ENCODE measurements at places on chromosomes 3 and 15.

DNA sequence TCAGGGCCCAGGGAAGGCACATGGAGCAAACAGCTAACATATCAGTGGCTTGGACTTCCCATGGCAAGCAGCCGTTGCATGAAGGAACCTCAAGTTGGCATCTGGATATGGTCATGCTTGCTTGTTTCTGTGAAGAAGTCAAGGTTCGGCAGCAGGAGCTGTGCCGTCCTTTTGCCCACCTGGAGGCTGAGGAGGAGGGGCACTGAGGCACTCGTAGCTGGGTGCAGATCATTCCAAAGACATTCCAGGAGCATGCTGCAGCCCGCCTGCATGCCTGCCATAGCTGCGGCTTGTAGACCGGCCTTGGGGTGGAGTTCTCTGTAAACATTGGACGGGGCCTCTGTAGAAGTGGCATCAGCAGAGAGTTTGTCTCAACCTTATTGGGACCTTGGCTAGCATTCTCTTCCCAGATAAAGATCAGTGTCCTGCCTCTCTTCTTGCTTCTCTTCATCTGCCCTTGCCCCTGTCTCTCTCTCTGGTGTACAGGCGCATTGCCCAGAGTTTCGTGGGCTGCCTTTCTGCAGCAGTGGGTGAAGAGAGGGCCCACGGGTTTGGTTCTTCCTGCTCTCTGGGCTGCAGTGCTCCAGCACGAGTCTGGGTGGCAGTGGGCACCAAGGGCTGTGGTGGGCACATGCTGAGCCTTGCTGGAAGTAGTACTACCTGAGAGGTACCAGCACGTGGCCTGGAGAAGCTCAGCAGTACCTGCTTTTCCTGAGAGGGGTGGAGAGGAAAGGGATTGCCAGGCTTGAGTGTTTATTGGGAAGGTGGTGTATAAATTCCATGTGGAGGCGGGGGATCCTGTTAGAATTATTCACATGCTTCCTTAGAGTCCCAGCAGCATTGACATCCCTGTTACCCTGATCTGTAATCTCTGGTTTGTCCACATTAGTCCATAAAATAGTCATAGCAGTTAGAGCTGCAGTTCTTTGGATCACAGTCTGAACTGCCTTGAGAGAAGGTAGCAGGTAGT, 49.4 kb downstream of the CHCHD6 start:
- peak; percentile 60 for DNase-seq

GRCh38 chr15:91660174-91660649, 193.3 kb upstream of the SLCO3A1 start:
- no peak for DNase-seq

DNA sequence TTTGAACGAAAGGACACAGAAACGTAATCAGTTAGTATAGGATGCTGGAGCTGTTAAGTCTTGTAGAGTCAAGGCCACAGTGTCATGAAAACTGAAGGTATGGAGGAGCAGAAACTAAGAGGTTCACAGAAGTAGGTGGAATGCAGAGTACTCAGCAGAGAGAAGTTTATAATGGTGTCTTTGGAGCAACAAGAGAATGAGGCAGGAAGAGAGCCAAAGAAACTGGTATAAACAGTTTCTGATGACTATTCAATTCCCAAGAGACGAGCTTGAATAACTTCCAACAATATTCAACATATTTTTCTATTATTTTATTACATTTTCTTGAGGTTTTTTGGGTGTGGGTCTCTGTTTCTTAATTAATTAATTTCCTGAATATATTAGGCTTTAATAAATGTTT, 29.6 kb downstream of the GALK2 start:
- no peak for DNase-seq

DNA sequence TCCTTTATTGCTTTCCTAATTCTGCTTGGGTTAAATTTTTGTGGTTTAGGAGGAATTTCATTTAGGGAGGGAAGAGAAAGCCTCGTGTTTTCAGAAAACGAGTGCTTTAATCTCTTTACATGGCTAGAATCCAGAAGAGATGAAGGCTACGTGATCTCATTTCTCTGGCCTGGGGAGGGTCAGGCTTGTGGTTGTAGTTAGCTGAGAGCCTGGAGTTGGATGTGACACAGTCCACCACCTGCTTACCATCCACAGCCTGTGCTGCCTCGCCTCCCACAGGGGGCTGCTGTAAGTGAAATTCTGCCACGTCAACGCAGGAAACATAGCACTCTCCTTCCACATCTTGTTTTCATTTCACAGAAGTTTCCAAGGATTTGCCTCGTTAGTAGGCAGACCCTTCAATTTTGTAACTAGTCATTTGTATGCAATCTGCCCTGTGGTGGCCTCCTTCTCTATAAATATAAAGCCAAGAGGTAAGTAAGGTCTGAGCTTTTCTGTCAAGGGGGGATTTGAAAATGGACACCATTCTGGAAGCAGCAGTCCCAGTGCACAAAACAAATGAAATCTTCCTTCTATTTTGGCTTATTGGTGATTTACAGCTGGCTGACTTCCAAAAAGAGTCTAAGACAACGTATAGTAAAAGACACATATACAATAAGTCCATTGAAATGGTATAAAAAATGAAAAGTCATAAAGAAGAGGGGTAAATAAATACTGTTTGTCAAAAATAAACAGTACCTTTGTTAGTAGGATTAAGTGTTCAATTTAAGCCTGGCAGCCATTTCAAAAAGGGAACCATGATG, 3.4 kb downstream of the GXYLT2 start:
- DNase-seq: no peak

- DNase-seq: peak; percentile 51
Measured at GRCh38 chr3:190517687-190518086, 3.8 kb downstream of the IL1RAP start.

- DNase-seq: no peak
Measured at GRCh38 chr3:84547971-84548970, 410.5 kb upstream of the CADM2 start.

DNA sequence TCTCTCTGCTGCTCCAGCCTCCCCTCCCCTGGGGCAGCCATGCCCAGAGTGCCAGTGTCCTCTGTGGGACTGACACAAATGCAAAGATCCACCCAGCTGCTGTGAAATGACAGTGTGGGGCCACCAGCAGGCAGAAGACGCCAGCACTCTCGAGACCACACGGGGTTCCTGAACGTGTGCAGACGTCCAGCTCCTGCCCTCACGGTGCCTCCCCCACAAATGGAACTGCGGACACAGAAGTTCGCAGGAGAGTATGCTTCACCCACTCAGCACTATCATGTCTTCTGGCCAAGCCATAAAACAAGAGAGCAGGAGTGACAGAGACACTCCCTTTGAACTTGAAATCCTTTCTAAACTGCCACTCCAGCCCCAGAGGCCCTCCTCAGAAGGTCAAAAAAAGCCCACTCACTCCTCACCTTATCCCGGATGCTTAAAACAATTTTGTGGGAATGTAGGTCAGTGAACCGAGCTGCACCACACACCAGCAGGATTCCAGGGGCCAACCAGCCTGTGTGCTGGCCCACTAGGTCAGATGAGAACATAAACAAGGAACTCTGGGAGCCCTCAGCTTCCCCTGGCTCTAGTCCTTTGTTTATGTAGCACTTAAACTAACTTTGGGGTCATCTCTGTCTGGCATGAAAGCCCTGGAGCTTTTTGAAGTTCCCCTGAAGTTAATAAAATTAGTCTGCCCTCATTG, 112.6 kb downstream of the DNAJB8 start:
- no peak for DNase-seq

GRCh38 chr15:82315519-82316246, 33.6 kb downstream of the GOLGA6L10 start:
- DNase-seq: no peak

DNA sequence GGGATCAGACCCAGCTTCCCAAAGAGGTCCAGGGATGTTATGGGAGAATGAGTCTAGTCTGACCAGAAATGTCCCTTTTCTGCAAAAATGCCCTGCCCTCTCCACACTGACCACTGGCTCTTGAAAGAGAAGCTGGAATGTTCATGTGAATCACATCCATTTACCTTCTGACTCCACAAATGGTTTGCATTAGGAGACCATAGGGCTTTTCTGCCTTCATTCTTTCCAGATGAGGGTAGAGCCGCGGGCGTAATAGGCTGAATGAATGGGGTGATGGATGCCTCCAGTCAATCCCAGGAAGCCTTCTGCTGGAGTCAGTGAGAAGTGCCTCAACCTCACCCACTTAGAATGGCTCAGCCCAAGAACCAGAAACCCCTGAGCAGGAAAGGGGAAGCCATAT, 47.2 kb upstream of the IREB2 start:
- no peak for DNase-seq

DNA sequence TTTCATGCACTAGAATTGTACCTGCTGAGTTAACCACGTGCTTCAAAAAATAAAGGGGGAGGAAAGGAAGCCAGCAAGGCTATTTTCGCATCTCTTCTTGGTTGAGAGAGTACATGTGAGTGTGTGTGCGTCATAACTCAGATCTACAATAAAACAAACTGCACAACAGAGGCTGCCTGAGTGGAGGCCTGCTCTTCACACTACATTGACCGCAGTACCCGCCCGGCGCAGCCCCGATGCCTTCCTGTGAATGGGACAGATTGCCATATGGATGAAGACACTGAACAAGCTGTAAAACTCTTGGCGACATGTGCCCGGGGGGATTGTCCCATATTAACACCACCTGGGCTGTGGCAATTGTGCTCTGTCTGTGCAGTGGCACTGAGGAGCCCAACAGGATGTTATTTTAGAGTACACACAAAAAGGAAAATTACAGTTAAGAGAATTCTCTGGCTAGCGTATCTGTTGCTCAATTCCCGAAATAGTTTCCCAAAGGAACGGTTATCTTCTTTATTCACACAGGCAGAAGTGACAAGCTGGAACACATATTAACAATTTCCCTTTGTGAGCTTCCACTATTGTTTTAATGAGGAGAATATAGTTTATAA, 551.5 kb downstream of the FOXP1 start:
- no peak for DNase-seq

GRCh38 chr3:88434001-88434400, 284.2 kb downstream of the C3orf38 start:
- DNase-seq: no peak

DNA sequence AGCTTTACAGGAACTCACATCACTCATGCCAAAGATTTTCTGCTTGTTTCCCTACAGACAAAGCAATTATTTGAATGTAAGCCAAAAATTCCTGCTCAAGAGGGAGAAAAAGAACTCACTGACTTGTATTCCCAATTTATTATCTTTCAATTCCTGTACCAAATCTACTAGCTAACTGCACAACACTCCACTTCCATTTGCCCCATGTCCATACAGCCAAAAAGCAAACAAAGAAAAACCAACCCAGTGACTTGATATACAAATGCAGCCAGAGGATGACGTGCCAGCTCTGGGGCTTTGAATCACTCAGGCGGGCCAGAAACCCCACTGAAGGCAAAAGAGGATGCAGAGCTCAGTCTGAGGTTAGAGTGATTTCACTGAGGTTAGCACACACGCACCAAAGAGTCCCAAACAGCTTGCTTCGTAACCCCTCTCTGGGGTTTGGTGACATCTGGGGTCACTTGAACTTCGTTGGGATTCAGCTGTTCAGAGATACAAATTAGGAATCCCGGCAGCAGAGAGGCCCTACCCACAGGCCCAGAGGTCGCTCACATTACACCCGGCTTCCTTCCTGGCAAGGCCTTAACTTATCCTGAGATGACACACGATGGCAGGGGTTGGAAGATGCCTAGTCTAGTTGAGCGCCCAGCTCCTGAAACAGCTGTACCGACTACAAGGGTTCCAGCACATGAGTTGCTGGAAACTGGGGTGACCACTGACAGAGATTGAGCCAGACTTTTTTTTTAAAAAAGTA, 1.6 kb downstream of the RFTN1 start:
- DNase-seq: no peak

GRCh38 chr3:83941990-83942745, 1016.6 kb upstream of the CADM2 start:
- no peak for DNase-seq

GRCh38 chr3:35137612-35138011, 501.7 kb upstream of the ARPP21 start:
- DNase-seq: no peak

- peak; percentile 24 for DNase-seq
Measured at GRCh38 chr3:105967117-105967516, 98.3 kb upstream of the CBLB start.

DNA sequence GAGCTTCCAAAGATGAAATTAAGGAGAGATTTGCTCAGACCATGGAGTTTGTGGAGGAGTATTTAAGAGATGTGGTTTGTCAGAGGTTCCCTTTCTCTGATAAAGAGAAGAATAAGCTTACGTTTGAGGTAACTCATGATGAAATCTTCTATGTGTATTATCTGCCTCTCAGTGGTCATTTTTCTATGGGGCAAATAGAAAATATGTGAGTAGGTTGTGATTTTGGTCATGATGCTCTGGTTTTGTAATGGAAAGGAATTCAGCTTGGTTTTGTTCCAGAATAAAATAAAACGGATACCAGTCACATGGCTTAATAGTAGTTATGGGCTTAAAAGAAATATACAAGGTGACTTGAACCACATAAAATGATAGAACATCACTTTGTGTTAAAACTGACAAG, 181.1 kb downstream of the ITPR1 start:
- no peak for DNase-seq

DNA sequence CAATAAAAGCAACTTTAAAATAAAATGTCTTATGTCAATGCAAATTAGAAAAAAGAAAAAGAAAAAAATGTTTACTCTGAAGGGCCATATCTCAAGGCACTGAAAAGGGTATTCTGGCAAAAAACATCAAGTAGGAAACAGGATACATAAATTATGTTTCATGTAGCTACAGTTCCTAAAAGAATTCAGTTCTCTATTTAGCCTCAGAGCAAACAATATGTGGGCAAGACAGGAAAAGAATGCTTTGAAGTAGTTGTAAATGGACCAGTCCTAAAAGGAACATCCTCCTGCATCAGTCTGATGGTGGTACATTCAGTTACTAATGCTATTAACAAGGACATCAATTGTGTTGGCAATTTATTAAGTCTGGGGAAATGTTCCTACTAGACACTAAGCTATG, 8.1 kb downstream of the COMMD2 start:
- no peak for DNase-seq

GRCh38 chr3:38139652-38140051, 1.2 kb downstream of the MYD88 start:
- DNase-seq: no peak

GRCh38 chr3:108516881-108517280, 6.5 kb upstream of the MYH15 start:
- DNase-seq: no peak

GRCh38 chr3:135528413-135529015, 437.0 kb upstream of the PPP2R3A start:
- DNase-seq: no peak
